ENCODE measurements at places on chromosomes 5 and 9. TPM values are rescaled to one million over a fixed set of nuclear protein-coding genes. Genes with fewer than 3 reads are reported as not detected.

DNA sequence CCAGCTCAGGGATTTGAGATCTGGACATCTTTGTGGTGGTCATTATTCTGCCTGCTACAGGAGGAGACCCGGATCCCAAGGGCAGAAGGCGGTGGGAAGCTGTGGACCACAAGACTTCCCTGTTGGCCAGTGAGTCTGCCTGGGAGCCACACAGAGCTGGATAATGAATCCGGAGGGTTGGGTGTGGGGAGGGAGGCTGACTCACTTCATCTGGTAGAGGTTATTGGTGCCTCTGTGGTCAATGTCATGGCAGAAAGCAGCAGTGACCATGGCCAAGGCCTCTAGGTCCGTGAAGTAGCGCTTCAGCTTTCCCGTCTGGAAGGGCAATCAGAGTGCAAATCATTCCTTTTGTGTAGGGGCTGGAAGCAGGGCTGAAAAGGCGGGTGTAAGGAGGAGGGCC is 58.5 kb downstream of the PDE6A start:
- peak; percentile 6 for DNase-seq

OSMR gene
- total RNA-seq = 70.8 TPM

GRCh38 chr5:73751254-73751914 is 125.4 kb downstream of the ARHGEF28 start:
- no peak for DNase-seq

DNA sequence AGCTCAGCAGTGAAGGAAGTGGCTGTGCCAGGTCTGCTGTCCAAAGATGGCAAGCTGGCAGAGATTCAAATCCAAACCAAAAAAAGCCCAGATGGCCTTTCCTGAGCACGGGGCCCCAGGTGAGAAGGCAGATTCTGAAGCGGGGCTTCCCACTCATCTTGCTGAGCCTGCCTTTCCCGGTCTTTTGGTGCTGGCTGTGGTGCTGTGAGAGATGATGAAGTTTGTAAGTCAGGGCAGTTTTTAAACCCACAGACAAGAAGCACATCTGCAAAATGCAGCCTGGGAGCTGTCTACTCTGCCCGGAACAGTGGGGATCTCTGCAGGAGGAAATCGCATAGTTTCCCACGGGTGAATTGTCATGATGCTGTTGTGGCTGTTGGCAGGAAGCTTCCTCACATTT is 85.0 kb upstream of the IRX4 start:
- DNase-seq = no peak

INIP gene
- 22.9 TPM for total RNA-seq

- DNase-seq = no peak
These were observed 29.8 kb downstream of the CXXC5 start for GRCh38 chr5:139677736-139678613.

ADAMTS16 gene
- total RNA-seq = 0.13 TPM

- no peak for DNase-seq
These were observed 110.1 kb downstream of the CARTPT start for GRCh38 chr5:71829206-71829605.

- peak; percentile 57 for DNase-seq
These were observed 1.6 kb downstream of the FABP6 start for GRCh38 chr5:160230686-160231527.

DNA sequence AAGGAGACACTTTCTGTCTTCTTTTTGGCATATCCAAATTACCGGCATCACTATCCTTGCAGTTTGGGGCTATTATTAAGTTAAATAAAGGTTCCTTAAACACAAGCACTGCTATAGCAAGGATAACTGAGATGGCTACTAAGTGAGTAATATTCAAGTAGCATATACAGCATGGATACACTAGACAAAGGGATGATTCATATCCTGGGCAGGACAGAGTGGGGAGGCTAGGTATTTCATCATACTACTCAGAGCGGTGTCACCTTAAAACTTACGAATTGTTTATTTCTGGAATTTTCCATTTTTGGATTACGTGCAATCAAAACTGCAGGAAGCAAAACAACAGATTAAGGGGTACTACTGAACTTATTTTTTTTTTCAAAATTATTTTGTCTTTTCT is 54.1 kb downstream of the FER start:
- DNase-seq = peak; percentile 93

- DNase-seq = no peak
These were observed 6.0 kb downstream of the CEL start for GRCh38 chr9:133067813-133068212.

Data from GM23248 (cell line).